ENCODE measurements at places on chromosomes 13 and 19. TPM values are rescaled to one million over a fixed set of nuclear protein-coding genes. Genes with fewer than 3 reads are reported as not detected.

- DNase-seq: no peak
Measured at GRCh38 chr13:100523411-100523810, 65.2 kb downstream of the GGACT start.

DNA sequence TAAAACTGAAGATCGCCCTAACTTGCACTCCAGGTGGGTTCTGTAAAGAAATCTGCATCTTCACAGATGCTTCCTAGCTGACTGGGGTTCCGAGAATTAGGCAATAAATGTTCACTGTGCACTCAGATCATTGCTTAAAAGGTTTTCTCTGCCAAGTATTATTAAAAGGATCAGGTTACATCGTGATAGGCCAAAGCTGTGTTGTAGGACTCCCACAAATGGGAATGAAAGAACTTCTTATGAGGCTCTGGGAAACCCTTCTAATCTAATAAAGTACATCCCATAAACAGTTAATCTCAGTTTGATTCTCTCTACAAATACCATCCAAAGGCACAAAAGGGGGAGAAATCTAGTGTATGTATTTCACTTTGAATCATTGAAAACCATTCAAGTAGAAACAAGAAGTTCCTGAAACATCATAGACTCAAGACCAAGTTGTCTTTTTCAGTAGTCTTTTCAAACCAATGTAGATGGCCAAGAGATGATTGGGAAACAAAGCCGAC, 7.1 kb upstream of the POU4F1 start:
- DNase-seq: no peak

GRCh38 chr19:46834121-46834520, 16.5 kb downstream of the AP2S1 start:
- DNase-seq: no peak

DNA sequence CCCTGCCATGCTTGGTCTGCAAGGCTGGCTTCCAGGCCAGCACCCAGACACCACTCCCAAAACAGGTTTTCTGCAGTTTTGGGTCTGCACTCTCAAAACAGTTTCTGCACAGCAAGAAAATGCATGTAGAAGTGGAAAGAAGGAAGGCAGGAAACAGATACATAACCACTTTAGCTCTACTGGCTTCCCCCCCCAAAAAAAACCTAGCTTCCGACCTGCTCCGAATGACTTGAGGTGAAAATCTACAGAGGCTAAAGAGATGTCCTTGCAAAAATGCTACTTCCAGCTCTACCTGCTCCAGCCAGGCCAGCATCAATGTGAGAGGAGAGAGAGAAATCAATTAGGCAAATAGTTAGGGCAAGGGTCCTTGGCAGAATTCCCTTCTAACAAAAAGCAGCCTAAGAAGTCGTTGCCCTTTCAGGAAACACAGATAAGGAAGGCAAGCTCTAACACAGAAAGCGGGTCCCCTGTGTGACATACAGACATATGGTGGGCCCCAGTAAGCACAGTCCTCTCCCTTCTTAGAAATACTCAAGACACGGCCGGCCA, 3.4 kb downstream of the C19orf12 start:
- DNase-seq: no peak

DNA sequence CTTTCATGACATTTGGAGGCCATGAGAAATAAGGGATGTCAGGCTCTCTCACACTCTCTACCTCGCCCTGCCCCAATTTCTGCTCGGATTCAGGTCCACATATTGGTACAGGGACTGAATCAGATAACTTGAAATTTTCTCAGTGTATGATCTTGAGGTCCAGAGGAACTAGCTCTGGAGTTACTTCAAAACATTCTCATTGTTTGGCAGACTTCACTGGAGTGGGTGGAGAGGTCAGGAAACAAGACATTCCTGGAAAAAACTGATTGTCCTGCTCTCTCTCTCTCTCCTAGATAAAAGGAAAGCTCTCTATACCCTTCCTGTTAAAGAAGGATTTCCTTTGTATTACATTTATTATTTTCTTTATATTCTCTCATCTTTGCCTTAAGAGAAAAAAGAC, 428.1 kb upstream of the DACH1 start:
- DNase-seq: no peak

ACTN4 gene
- polyA plus RNA-seq: 675 TPM

FAM83E gene
- polyA plus RNA-seq: 1.2 TPM

- no peak for DNase-seq
Measured at GRCh38 chr19:4375164-4376027, 25.0 kb downstream of the SH3GL1 start.

LGI4 gene
- polyA plus RNA-seq: 2.9 TPM

DNA sequence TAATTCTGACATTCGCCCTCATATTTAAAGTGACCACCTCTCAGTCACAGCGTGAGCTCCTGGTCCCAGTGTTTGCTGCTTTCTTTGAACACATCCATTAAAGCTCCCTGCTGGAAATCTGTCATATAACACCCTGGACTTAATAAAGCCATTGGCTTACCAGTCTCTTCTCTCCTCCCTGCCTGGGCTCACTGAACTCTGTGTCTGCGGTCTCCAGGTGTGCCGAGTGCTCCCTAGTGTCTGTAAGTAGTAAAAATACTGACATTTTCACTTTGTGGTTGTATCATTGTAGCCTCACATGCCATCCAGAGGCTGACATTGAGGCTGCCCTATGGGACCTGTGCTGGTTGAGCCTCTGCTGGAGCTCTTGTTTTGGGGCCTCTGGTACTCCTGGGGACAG, 2.6 kb upstream of the PSG11 start:
- no peak for DNase-seq

- DNase-seq: no peak
Measured at GRCh38 chr13:53167561-53167960, 138.9 kb downstream of the OLFM4 start.

GRCh38 chr19:35949131-35949530, 13.0 kb downstream of the LRFN3 start:
- no peak for DNase-seq
